ENCODE measurements at places on chromosomes 13 and 19.

- DNase-seq = no peak
Observed at GRCh38 chr19:4622695-4623421, 16.5 kb upstream of the TNFAIP8L1 start.

DNA sequence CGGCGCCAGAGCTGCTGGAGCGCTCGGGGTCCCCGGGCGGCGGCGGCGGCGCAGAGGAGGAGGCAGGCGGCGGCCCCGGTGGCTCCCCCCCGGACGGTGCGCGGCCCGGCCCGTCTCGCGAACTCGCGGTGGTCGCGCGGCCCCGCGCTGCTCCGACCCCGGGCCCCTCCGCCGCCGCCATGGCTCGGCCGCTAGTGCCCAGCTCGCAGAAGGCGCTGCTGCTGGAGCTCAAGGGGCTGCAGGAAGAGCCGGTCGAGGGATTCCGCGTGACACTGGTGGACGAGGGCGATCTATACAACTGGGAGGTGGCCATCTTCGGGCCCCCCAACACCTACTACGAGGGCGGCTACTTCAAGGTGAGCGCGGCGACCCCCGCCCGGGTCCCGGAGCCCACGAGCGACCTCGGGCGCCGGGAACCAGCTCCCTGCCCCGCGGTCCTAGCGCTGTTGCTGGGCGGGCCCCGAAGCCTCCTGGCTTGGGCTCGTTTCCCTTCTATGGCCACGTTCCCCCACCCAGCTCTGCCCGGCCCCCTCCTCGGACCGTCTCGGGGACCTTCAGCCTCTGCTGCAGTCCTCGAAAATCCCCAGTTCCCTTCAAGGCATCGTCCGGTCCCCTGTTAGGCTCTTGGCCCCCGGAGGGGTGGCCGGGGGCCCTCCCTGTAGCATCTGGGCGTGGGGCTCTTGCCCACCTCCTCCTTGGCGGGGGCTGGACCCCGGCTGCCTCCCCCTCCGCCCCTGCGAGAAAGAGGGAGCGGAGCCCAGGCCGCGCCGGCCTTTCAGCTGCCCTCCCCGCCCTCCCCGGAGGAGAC is at the start of gene CDC34:
Gene CDC34 (plus strand): TSS at position 8 of the 808 bp plus-strand sequence. CDS start 172 bp downstream, at position 180.
- no peak for DNase-seq

DNA sequence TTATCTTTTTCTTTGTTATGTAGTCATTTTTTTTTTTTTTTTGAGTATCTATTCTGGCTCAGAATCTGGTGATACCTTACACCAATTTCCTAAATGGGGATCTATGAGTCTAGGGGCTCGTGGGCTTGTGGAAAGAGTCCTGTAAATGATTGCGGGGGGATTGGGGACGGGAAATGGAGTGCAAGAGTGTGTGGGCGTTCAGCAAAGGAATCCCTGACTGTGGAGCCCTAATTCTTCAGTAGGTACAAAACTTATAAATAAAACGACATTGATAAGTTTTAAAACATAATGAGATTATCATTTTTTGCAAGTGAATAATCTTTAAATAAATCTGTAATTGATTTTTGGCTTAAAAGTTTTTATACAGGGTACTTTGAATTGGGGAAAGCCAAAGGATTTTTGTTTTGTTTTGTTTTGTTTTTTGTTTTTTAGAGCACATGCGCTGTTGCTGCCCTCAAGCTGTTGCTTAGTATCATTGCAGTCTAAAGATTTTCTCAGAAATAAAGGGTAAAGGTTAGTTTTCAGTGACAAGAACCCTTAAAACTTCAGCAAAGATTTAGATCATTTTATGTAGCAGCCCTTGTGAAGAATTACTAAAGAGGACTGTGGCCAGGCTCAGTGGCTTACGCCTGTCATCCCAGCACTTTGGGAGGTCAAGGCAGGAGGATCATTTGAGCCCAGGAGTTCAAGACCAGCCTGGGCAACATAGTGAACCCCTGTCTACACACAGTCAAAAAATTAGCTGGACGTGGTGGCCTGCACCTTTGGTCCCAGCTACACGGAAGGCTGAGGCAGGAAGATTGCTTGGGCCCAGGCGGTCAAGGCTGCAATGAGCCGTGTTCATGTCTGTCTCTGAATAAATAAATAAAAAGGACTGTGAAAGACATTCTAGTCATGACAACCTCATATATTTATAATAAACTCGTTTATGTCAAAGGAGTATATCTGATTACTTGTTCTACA is 1.7 kb downstream of the ERCC5 start:
- DNase-seq = no peak

GRCh38 chr13:77571956-77572355 is 36.5 kb downstream of the SCEL start:
- DNase-seq = no peak

DNA sequence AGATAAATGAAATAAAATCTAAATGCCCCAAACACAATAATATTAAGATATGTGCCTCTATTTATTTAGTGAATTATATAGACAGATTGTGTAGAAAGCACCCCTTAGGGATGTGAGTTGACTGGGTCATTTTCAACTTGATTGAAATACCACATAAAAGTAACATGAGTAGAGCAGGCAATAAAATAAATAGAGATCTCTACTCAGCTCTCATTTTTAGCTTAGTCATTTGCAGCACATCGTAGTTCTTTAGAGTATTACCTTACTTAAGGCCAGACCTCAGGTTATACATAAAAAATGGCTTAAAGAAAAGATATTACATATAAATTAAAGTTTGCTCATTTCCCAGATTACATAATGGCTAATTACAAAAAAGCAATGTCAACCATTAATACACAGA is 1525.6 kb upstream of the PRR20A start:
- no peak for DNase-seq

- DNase-seq = no peak
Observed at GRCh38 chr13:97562962-97563361, 129.0 kb downstream of the RAP2A start.

DNA sequence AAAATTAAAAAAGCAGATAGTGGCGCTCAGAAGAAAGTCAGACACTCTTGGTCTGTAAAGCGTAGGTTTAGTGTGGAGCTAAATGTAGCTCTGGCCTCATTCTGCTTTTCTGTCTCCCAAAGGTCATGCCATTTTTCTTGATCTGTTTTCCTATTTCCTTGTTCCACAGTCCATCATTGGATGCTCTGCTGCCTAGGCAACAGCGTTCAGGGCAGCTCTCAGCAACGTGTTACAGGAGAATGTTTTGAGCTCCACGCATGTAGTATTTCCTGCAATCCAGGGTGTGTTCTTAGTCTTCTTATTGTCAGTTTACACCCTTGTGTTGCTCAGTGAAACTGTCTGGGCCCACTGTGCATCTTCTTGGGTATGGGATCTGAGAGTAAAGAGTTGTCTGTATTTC is 46.0 kb upstream of the PCDH8 start:
- DNase-seq = no peak

GRCh38 chr13:53198017-53198416 is 169.4 kb downstream of the OLFM4 start:
- no peak for DNase-seq

All from occipital lobe (tissue), 3 donors.